Right kidney (tissue), 9 donors: ENCODE measurements at places on chromosomes 11 and 22.
A peak's percentile ranks its signal among the peaks of the same experiment; 100 is the strongest.

GRCh38 chr22:50737728-50738648 is at the start of gene ACR:
Gene ACR, plus strand, starts transcription at chr22:50738204. Its CDS starts 32 bp downstream, at chr22:50738236.
- no peak for DNase-seq

DNA sequence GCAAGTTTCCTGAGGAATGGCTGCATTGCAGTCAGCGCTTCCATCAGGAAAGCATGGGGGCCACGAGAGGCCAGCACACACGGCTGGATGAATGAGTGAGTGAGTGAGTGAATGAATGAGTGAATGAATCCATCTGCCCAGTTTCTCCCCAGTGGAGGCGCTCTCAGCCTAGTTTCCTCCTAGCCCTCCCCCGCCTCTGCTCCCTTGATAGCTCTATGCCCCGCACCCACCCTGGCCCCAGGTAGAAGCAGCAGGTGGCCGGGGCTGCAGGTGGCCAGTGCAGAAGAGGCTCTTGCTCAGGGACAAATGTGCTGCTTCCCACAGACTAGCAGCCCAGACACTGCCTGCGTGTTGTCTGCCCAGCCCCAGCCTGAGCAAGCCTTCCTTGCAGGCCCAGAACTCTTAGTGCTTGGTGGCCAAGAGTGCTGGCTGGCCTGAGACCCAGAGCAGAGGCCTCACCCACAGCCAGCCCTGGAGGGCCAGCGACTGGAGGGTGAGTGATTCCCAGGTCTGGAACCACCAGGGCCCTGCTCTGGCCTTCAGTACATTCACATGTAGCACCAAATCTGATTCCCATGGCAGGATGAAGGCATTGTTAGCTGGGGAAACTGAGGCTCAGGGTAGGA is 31.1 kb upstream of the PDGFB start:
- no peak for DNase-seq

DNA sequence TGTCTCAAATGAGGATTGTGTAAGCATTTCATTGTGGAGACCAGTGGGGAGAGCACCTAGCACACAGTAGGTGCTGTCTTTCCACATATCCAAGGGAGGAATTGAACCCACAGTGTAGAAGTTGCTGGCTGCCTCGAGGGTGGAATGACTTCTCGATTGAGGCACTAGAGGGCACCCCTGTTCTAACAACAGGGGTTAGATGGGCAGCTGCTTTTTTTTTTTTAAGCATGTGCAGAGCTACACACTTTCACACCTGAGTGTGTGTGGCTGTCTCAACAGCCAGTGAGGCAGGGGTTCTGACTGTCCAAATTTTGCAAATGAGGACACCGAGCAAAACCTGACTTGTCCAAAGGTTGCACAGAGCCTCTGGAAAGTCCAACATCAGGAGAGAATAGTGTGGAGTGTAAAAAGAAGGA is 118.2 kb upstream of the CRYBB3 start:
- no peak for DNase-seq

GRCh38 chr22:29071261-29072045 is 1.4 kb upstream of the KREMEN1 start:
- DNase-seq: no peak

DNA sequence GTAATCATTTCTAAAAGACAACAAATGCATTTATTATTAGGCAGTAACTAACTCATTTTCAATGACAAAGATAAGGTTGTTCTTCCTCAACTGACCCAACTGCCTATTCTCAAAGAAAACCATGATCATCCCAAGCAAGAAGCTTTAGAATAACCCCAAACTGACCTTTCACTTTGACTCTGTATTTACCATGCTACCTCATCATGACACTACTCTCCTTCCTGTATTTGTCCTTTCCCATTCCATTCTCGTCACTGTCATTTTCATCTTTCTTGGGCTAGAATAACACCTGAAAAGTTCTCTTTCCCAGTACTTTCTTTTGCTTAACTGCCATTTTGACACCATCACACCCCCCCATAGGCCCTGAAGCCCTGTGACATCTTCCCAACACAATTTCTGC is 48.3 kb downstream of the TCF20 start:
- no peak for DNase-seq

DNA sequence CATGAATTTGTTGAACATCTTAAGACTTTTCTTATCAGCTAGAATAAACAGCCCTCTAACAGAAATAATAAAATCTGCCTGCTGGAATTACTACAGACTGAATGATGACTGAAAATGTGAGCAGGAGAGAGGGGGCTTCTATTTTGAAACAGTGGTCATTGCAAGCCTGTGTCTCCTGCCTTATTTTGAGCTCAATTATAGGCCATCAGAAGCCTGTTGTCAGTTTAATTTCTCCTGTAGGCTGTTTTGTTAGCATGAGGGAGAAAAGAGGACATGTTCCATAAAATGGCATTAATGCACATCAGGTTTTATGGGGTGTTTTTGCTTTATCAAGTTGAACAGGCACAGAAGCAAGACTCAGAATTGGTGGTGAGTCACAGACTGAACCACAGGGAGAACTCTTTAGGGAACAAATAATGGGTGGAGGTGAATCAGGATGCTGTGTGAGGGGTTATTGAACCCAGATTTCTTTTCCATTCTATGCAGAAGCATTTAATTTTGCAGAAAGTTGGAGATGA is 129.1 kb downstream of the PARVA start:
- no peak for DNase-seq

- DNase-seq: no peak
Measured at GRCh38 chr22:49975543-49976389, 15.2 kb downstream of the PIM3 start.

- DNase-seq: no peak
Measured at GRCh38 chr11:125935618-125936199, 10.1 kb upstream of the VSIG10L2 start.

DNA sequence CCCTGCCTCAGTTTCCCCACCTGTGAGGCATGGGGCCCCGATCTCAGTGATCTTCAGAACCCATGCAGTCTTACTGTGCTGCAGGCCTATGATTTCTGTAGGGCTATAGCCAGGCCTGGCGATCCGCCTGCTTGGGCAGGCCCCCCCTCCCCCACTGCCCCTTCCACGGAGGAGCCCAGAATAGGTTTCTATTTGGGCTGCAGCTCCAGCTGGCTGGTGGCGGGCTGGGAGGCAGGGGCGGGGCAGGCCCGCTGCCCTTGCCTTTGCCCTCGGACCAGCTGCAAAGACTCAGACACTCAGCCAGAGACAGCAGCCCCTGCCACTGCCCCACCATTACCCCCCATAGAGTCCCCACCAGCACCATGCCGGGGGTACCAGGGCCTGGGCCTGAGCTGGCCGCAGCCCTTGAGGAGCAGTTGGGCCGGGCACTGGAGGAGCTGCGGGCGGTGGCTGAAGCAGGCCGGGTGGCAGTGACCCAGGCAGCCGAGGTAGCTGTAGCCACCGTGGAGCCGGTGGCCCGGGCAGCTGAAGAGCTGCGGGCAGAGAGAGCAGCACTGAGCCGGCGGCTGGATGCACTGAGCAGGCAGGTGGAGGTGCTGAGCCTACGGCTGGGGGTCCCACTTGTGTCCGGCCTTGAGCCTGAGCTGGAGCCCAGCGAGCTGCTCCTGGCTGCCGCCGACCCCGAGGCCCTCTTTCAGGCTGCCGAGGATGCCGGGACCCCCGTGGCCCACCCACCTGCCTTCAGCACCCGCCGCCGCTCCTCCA is 12.2 kb downstream of the SMTN start:
- DNase-seq: no peak

GRCh38 chr11:57425565-57426438 is 1.1 kb downstream of the SLC43A3 start:
- peak; percentile 4 for DNase-seq

DNA sequence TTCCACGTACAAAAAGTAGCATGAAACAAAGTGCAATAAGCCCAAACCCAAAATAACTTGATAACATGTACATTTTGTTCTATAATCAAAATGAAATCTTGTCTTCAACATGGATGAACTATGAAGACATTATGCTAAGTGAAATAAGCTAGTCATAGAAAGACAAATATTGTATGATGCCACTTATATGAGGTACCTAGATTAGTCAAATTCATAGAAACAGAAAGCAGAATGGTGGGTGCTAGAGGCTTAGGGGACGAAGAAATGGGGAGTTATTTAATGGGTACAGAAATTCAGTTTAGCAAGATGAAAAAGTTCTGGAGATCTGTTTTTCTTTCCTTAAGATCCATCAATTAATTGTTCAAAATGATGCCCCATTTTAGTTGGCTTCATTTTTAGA is 7.5 kb downstream of the PGM2L1 start:
- no peak for DNase-seq

GRCh38 chr22:25940479-25940878 is 198.5 kb downstream of the MYO18B start:
- DNase-seq: no peak

DNA sequence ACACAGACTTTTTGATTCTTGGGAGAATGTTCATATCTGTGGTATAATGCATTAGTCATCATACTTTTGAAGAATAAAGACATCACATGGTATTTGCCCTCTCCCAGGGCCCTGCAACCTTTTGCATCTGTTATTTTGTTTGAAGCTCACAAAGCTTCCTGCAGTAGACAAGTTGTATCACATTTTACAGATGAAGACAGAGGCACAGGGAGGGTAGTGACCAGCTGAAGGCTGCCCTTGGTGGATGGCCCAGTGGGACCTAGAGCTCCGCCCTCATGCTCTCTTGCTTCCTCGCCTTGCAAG is 66.4 kb downstream of the UBASH3B start:
- no peak for DNase-seq

DNA sequence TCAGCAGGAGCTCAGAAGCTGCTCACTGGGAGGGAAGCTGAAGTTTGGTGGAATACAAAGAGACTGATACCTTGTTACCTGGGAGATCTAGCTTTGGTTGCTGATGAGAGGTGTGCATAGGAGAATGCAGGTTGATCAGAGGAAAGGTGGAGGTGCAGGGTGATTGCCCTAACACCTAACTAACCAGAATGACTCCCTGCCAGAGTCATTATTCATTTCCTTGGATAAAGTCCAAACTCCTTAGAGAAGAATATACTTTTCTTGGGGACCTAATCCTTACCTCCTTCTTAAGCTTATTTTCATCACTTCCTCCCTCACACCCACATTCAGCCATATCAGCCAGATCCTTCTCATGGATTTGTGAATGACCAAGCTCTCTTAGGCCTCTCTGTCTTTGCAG is 814.2 kb upstream of the TENM4 start:
- no peak for DNase-seq

DNA sequence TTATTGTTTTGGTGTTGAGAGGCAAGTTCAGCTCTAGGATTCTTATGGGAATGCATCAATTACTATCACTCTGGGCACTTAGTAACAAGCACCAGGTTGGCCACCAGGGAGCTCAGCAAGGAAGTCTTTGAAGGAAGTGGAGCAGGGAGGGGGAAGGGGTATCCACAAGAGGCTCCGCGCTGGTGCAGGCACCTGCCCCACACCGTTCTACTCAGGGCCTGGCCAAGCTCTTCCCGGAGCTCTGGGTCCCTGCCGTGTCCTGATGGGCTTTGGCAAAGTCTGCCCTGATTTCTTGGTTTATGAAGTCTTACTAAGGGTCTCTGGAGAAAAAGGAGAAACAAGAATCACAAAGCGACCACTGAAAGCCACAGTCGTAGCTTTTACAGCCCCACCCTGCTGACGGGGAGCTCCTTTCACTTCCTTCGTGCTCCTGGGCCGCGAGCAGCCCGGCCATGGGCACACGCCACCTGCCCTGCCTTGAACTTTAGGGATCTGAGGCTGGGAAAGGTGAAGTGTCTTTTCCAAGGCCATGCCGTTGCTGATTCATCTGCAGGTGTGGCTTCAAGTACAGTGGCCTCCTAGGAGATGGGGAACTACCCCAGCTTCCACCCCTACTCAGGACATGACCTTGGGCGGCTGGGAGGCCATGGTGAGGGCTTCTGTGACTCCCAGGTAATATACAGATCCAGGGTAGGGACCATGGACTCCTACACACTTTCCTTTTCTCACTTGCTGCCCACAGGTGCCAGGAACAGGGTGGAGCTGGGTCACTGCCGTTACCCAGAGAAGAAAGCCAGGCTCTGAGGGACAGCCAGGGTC is 15.9 kb upstream of the LRRC32 start:
- no peak for DNase-seq

DNA sequence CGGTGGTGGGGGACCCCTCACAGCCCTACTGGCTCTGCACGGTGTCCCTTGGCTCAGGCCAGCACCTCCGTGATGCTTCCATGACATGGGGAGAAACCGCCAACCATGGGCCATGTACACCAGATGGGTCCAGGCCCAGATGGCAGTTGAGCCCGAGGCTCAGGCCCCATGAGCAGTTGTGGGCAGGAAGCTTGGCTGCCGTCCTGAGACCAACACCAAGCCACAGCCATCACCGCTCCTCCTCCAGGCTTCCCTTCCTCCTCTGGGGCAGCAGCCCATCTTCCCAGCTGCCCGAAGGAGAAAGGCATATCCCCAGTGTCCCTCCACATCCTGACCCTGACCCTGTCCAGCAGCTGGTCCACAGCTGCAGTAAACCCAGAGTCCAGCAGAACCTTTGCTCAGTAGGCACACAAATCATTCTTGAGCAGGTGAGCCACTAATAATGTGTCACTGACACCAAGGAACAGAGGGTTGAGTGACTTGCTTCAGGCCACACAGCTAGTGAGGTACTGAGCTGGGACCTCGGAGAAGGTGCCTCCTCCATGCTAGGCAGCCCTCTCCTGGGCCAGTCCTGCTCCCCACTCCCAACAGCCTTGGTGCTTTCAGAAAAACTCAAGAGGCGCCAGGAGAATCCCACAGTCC is 204.9 kb downstream of the CTTN start:
- no peak for DNase-seq

GRCh38 chr11:10261821-10262220 is 32.2 kb downstream of the SBF2 start:
- no peak for DNase-seq

GRCh38 chr11:45543808-45544422 is 121.5 kb downstream of the CHST1 start:
- no peak for DNase-seq

- DNase-seq: no peak
Measured at GRCh38 chr11:48019595-48019994, 39.2 kb downstream of the PTPRJ start.

GRCh38 chr22:36017651-36018091 is 11.0 kb downstream of the RBFOX2 start:
- no peak for DNase-seq

DNA sequence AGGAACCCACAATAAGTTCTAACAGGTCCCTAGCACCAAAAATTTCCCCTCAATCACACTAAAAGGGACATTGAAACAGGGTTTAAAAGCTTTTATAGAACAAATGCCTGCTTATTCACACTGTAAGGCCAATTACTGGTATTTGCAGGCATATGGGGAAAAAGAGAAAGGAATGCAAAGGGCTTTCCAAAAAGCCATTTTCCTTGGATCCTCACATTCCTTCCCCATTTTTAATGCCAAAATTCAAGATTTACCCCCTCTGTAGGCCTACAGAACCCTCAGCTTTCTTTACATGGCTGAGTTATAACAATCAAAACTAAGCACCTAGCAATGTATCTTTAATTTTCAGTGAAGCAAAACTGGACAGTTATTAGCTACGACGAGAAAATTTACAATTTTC is 102.0 kb downstream of the SBF2 start:
- no peak for DNase-seq

- no peak for DNase-seq
Measured at GRCh38 chr11:444396-445144, 2.8 kb upstream of the ANO9 start.
